NCI-H1436 treated with DMSO at 0.1 percent for 48 hours (cell line): ENCODE measurements at places on chromosomes 3 and 15.

DNA sequence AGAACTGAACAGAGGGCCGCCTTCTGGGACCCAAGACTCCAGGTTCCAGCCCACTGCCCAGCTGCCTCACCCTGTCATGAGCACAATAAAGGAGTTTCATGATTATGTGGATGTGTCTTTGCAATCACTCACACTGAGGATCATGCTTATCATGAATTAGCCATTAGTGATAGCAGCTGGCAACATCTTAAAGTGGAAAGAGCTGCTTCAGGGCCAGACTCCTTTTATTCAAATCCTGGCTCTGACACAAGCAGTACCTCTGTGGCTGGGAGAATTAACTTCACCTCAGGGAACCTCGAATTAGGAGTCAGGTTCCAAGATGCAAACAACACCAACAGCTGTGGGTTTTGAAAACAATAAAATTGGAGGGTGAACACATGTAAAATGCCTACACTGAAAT, 6.6 kb upstream of the SCAP start:
- DNase-seq = no peak

DNA sequence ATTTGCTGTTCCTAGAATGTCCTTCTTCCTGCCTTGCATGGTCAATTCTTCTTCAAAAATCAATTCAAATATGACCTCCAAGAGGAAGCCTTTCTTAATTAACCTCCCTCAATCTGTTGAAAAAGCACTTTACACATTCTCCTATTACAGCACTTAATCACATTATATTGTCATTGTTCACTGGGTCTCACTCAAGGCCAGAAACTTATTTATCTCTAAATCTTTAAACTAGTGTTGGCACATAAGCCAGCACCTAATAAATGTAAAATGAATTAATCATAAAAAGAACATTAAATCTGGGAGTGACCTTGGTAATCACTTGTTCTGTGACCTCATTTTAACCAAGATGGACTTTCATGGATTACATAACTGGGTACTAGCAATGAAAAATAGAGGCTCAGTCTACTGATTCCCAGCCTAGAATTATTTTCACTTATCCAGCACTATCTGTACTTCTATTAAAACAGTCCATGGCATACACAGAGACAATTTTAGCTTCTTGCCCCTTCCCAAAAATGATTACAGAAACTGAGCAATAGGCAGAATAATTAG, 22.1 kb downstream of the MSL2 start:
- no peak for DNase-seq

DNA sequence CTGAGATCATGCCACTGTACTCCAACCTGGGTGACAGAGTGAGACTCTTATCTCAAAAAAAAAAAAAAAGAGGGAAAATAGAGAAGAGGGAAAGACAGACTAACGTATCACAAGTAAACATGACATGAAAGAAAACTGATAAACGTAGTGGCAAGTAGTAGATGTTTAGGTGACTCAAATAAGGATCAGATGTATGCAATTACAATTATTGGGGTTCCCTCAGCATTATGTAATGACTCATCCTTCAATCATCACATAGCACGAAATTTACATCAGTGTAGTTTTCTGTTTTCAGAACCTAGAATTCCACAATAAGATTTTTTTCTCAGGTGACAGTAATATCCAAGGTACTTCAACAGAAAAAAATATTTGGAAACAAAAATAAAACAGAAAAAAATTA, 46.6 kb downstream of the DPP8 start:
- DNase-seq = no peak

DNA sequence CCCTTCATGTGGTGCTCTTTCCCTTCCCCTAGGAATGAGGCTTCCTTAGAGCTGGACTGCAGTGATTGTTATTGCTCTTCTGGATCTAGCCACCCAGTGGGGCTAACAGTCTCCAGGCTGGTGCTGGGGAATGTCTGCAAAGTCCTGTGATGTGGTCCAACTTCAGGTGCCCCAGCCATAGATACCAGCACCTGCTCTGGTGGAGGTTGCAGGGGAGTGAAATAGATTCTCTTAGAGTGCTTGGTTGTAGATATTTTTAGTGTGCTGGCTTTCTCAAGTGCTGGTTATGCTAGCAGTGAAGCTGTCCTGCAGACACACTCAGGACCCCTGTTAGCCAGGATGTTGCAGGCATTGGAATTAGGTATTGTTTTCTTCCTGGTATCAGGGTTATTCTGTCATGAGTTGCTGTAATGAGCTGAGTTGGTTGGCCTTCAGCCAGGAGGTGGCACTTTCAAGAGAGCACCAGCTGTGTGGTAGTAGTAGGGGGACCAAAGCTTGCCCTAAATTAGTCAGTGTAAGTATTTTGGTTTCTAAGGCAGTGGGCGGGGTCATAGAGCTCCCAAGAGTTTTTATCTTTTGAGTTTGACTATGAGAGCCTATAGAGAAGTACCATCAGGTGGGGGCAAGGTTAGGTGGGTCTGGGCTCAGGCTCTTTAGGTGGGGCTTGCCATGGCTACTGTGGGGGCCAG, 317.5 kb upstream of the SGO1 start:
- no peak for DNase-seq

- no peak for DNase-seq
Observed at GRCh38 chr15:29134239-29134638, 135.4 kb downstream of the NSMCE3 start.

GRCh38 chr3:189301479-189301878, 129.7 kb downstream of the TPRG1 start:
- no peak for DNase-seq

DNA sequence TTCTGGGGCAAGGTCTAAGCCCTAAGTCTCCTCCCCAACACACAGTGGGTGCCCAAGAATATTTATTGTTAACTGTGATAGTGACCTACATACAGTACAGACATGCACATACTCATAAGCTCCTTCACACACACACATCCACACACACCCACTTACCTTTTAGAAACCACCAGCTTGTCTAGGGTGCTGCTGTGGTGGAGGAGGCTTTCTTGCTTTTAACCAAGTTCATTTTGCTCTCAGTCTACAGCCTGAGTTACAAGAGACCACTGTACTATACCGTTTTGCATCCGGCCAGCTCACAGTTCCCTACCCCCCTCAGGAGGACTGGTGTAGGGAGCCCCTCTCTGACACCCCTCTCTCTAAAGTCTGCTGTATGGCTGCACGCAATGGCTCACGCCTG, 16.7 kb downstream of the DAPK2 start:
- no peak for DNase-seq
